GM19239 (cell line): ENCODE measurements at places on chromosomes 5 and 9.

GRCh38 chr9:34145165-34145564 lies 18.7 kb upstream of the DCAF12 start:
- DNase-seq: no peak

DNA sequence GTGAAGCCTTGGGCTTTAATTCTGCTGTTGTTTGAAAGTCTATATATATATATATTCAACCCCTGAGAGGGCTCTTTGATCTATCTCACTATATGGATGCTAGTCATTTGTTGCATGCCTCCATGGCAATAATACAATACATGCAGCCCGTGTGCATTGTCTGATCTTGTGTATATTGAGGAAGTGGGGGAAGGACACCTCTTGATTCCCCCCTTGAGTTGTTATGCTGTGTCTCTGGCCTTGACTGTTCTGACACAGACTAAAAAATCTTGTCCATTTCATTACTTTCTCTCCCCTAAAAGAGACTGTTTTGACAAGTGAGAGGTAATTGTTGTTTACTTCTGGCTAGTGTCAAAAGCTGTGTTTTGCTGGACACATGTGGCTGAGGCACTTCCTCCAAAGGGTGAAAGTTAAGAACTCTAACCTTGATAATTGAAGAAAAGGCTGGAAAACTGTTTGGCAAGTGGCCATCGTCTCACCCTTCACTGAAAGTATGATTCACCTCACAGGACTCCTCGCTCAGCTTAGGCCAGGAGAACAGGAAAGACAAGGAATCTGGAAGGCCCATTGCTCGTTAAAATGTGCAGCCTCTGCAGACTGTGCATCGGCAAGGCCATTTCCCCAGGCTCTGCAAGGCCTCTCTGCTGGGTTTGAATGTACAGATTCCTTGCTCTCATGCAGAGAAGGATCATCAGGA lies 304.0 kb downstream of the PRELID2 start:
- DNase-seq: no peak

DNA sequence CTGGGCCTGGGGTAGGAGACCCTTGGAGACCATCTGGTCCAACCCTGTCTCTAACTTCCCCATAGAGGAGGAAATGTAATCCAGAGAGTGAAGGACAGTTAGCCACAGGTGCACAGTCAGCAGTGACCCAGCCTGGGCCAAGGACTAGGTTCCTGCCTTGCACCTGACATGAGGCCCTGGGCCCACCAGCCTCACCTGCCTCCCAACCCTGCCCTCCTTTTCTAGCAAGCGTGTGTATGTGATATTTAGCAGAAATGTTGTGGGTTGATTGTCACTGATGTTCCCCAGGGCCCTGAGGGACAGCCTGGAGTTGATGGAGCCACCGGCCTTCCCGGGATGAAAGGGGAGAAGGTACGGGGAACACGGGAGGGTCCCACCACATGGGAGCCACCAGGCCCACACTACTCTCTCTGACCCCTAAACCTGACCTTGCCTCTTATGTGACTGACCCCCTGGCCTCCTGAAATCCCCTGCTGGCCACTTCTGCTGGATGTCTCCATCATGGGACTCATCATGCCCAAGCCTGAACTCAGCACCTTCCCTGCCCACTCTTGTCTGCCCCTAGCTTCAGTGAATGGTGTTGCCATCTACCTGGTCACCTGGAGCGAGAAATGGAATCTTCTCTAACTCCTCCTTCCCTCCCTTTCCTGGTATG lies 79.2 kb upstream of the TGFBR1 start:
- DNase-seq: no peak

DNA sequence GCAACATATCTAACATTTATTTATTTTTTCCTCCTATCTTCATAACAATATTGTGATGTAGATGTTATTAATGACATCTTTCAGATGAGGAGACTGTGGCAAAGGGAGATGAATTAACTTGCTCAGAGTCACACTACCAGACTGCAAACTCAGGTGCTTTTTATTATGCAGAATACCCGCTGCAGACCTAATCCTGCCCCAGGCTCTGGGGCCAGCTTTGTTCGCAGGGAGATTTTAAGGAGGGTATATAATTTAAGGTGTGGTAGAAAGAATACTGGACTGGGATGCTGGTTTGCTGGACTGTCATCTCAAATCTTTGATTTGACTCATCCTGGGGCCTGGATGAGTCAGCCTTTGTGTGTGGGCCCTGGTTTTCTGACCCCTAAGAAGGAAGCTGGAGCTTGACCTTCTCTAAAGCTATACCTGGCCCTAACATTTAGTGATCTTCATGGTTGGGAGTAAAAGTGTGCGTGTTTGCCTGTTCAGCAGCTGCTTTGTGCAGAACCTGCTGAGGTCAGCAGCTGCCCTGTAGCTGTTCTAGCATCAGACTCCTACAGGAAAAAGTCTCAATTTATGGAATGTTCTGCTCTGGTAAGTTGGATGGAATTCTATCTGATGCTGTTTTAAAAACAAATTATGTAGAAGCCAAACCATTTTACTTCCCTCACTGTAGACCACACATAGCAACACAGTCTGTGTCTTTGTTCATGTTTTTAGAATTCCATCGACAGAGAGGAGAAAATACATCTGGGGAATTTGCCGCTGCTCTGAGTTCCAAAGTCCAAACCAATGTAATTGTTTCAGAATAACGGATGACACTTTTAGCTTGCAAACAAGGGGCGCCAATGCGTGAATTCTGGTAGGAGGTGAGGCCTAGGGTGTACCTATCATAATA lies 4.5 kb downstream of the SLC36A1 start:
- DNase-seq: peak; percentile 13

GRCh38 chr5:173629628-173630027 lies 13.2 kb upstream of the BOD1 start:
- DNase-seq: no peak

DNA sequence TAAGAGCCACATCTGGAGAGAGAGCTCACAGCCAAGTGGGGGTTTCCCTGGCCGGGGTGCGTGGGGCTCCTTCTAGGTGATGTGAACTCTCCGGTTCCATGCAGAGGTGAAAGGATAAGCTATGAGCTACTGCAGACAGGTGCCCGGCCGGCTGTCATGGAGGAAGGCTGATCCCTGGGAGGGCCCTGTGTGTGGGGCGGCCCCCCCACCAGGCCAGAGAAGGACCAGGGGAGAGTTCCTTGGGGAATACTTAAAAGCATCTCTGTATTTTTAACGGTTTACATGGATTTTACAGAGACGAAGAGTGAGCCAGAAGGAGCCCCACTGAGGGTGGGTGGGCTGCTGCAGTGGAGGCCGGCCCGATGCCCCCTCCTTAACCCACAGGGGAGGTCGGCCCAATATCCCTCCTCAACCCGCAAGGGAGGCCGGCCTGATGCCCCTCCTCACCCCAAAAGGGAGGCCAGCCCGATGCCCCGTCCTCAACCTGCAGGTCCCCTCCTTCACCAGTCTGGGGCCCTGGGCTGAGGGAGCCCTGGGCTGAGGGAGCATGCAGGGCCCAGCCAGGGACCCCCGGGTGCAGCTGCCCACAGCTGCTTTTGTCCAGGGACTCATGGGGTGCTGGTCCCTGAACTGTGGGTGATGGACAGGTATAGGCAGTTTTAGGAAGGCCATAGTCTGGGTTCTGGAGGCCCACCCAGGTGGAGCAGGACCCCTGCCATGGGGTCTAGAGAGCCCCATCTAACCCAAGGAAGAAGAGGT lies 31.9 kb downstream of the MRPL36 start:
- no peak for DNase-seq

DNA sequence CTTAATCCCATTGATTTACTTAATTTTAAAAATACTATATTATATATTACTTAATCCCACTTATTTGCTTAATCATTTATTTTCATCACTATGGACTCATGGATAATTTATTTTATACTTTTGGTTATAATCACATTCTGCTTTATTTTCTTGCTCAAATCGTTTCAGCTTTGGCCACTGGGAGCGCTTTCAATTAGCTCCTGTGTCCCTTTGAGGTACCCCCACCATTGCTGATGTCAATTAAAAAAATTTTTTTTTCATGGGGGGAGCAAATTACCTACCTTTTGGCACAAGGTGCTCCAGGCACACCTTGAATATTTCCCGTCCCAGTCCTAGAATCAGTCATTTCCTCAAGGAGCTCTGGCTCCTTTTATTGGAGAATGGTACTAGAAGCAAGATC lies 1.4 kb upstream of the TRIO start:
- DNase-seq: no peak

- no peak for DNase-seq
These were observed 24.5 kb downstream of the RETREG1 start for GRCh38 chr5:16592255-16592654.

DNA sequence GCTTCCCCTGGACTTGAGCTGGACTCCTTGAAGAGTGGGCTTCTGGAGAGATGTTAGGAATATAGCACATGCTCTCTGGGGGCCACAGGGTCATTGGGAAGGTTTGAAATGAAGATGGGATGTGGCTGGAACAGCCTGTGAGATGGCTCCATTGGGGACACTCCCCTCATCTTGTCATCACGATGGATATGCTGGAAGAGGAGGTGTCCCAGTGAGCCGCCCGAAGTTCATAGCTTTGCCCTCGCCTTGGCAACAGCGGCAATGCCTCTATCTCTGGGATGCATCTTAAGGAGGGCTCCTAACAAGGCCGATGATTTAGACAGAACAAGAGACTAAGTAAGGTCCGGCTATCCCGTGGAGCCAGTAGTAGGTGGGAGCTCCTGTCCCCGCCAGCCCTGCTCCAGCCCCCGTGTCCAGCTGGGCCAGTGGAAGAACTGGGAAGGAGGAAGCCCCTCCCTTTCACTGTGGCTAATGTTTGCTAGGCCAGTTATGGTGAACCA lies 23.9 kb downstream of the AMBP start:
- DNase-seq: no peak

DNA sequence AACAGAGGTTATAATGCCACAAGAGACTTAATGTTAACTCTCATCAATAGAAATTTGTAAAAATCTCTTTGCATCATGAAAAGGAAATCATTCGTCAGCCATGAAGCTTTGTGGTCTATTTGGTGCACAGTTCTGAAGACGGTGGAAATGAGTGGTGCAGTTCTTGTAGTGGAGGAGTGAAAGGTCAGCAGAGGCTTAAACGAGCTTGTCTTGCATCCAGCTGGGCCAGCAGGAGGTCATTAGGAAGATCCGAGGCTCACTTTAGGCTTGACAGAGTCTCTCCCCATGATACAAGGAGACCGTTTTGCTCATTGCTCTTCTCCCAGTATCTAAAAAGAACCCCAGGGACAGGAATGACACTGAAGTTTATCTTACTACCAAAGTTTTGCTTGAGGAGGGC lies 440.8 kb downstream of the BNC2 start:
- no peak for DNase-seq

- no peak for DNase-seq
These were observed 99.2 kb downstream of the WDR70 start for GRCh38 chr5:37478121-37478894.
